Stimulated activated CD8-positive, alpha-beta memory T cell treated with anti-CD3 and anti-CD28 coated beads, Interleukin-15, amount 100 ng/mL, for 24 hours (primary cell): ENCODE measurements at places on chromosomes 4 and X.

GRCh38 chr4:72568959-72569718, at the start of gene ADAMTS3:
Gene ADAMTS3 (minus strand): TSS chr4:72569221. CDS start chr4:72568762, 459 bp downstream.
- DNase-seq, result no peak

DNA sequence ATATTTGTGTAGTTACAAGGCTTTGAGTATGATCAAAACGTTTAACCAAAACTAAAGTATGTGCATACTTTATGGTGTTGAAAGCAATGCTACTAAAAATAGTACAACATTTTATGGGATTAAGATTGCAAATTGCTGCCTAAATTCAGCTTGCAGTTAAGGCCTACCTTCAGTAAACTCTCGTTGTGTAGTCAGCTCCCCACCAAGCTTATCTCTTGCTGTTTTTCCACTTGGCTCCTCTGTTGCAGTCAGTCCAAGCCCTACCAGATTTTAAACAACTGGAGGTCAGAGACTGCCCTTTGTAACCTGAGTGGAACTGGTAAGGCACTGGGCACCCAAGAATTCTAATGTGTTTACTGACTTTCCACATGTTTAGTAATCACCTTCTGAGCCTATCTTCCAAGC, 25.7 kb downstream of the AFF1 start:
- DNase-seq, result no peak

DNA sequence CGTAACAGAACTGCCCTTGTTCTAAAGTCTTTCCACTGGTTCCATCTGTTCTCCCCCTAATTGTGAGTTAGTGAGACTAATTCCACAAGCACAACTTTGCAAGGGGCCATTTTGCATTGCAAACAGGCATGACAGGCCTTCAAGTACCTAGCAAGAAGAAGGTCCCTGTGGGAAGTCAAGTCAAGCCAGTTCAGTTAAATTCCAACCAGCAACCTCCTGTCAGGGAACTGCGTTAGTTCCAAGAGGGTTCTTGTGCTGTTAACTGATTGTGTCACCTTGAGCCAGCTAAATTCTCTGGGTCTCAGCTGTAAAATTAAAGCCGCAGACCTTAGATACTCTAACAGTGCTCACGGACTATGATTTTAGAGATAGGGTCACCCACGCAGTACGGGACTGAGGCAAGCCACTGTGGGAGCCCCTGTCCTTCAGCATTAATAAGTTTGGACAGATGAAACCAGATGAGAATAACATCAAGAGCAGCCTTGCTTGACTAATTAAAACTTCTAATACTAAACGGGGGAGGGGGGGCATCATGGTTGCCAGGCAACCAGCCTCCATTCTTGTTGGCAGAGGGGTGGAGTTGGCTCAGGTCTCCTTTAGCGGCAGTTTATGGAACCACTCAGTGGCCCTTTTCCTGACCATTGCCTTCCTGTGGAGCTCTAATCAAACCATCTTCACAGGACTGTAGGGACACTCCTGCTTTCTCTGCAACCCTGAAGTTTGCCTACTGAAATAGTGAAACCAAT, 24.1 kb upstream of the TMEM150C start:
- DNase-seq, result no peak

GRCh38 chr4:81850701-81851100, 379.0 kb upstream of the RASGEF1B start:
- DNase-seq, result no peak

- no peak for DNase-seq
These were observed 464.7 kb upstream of the FAM47C start for GRCh38 chrX:36543499-36543898.
